ENCODE measurements at places on chromosomes 6 and 20.
A peak's percentile ranks its signal among the peaks of the same experiment; 100 is the strongest.

- no peak for DNase-seq
Observed at GRCh38 chr6:55438203-55438602, 110.9 kb downstream of the GFRAL start.

DNA sequence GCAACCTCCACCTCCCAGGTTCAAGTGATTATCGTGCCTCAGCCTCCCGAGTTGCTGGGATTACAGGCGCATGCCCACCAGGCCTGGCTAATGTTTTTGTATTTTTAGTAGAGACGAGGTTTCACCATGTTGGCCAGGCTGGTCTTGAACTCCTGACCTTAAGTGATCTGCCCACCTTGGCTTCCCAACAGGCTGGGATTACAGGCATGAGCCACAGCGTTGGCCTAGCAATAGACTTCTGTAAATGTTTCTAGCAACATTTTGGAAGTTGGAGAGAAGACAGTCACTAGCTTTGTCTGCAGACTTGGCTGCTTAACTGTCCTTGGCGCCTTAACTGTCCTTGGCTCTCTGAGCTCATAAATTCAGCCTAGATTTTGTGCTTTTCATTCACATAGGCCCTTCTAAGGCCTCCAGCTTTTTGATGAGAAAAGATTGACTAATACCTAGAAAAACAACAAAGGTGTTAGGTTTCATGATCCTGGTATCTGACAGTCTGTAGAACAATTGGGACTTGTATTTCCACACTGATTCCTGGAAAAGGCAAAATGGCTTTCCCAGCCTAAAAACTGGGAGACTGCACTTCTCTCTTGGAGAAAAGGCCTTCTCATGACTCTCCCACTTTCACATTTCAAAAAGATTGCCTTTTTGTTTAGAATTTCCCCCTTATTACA is 49.7 kb downstream of the OR2B2 start:
- no peak for DNase-seq

DNA sequence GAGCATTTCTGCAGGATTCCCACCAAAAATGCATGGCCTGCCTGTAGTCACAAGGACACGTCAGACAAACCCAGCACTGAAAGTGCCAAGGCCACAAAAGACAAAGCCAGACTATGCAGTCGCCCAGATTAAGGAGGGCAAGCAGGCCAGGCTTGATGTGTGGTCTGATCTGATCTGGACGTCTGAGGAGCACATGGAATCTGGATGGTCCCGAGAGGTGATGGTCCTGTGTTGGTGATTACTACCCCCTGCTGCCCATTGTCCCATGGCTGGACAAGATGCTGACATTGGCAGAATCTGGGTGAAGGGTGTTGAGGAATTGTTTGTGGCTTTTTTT is 17.1 kb downstream of the NPEPL1 start:
- DNase-seq = no peak

DNA sequence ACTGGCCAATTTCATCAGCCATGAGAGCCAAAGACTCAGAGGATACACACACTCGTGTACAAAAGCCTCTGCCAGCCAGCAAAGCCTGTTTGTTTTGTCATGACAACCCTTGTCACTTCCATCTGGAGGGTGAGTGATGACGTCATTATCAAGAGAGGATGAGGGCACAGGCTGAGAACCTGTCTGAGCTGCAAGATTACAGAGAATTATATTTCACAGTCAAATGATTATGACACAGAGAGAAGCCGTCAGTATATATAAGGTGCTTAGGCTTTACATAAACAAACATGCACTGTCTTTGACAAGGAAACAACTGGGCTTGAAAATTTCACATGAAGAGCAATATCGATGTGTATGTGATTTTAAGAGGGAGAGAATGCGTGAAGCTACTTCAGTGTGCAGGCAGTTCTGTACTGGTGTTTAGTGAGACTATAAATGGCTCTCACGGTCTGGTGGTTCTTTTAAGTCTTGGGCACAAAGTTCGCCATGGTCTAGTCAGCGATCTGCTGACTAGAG is 36.5 kb upstream of the BCLAF1 start:
- DNase-seq = peak; percentile 82

- DNase-seq = no peak
Observed at GRCh38 chr6:18142591-18142861, 12.4 kb downstream of the TPMT start.

GRCh38 chr6:157892363-157892877 is 69.4 kb downstream of the SNX9 start:
- DNase-seq = no peak

- no peak for DNase-seq
Observed at GRCh38 chr20:11132819-11133415, 459.1 kb upstream of the JAG1 start.

DNA sequence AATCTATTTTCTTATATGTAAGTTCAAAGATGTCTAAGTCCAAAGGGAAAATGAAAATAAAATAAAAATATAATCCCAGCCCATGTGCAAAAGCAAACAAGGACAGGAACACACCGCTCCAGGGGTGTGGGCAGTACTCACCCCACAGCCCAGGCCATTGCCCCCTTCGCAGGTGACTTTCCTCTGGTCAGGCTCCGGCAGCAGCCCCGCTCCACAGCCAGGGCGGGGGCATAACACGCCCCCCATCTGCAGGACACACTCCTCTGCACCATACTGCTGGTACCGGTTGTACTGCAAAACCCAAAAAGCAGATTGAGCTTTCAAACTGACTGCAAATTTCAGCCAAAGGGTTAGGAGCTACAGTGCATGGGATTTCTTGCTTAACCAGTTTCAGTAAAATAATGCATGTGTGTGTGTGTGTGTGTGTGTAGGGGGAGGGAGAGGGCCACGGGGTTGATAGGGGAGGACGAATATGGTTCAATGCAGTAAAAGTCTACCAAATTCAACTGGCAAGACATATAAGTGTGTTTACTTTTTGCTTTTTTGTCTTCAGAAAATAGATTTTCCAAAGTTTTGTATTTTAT is 274.9 kb upstream of the AGPAT4 start:
- DNase-seq = no peak

DNA sequence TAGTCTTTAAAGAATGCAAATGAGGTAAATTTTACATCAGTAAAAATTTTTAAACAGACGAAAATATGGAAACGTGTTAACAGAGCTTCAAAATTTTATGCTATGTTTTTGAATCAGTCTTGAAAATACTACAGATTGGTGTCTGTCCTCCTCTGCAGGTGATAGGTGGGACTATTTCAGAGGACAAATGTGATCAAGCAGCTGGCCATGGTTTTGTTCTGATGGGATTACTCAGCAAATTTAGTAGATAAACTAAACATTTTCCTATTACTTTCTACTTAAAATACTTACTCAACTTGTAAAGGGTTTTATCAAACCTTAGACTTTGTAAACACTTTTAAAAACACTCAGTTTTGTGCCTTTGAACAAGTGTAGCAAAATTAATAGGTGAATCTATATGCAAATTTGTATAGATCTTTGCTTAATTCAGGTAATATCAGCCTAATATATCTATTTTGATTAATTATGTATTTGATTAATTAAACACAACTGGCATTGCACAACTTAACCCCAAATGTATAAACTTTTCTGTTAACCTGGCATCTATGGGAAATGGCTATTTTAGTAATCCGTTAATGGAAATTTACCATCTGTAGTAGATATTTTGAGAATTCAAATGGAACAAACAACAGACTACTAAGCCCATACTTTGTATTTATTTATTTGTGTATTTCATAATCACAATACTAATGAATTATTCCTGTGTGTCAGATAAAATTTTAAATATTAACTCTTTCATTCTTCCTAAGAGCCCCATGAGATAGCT is 22.5 kb downstream of the ADGRB3 start:
- DNase-seq = no peak

- no peak for DNase-seq
Observed at GRCh38 chr20:37389241-37389747, 43.4 kb downstream of the SRC start.

- no peak for DNase-seq
Observed at GRCh38 chr6:111522393-111523020, 39.5 kb upstream of the REV3L start.

GRCh38 chr20:21387528-21387927 is 9.8 kb downstream of the NKX2-4 start:
- peak; percentile 85 for DNase-seq

GRCh38 chr6:134945045-134945444 is 4.9 kb downstream of the ALDH8A1 start:
- no peak for DNase-seq

GRCh38 chr20:3134151-3134550 is 25.5 kb downstream of the FASTKD5 start:
- no peak for DNase-seq

GRCh38 chr6:106199998-106200397 is 113.9 kb downstream of the PRDM1 start:
- no peak for DNase-seq

- DNase-seq = no peak
Observed at GRCh38 chr6:142984386-142984785, 39.4 kb upstream of the HIVEP2 start.

GRCh38 chr20:9668381-9668780 is 154.0 kb downstream of the LAMP5 start:
- DNase-seq = no peak

GRCh38 chr6:166632731-166633130 is 5.7 kb upstream of the RPS6KA2 start:
- no peak for DNase-seq

DNA sequence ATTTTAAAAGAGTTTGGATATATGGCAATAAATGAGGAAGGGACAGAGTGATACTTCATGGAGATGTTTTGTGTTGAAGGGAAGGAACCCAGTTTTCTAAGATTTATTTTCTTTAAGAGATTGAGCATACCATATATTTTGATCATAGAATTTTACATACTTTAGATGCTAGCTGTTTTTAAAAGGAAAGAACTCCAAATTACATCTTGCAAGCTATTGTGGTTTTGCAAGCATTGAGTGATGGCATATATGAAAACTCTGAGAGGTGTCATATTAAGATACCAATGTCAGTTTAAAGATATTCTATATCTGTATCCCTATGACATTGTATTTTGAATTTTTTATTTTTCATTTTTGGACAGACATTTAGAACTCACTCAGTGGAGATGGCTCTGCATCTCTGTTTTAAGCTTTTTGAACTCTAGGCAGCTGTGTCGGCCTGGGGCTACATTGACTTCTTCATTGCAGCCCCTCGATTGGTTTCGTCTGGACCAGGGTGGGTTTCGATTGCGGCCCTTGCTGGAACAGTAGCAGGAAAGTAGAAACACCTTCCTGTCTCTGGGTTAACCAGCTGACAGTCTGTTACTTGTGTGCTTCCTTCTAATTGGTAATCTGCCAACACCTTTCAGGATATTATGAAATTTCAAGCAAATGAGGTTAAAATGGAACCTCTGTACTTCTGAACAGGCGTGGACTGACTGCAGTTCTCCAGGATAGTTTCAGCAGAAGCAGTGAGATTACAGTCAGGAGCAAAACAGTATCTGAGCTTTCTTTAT is 14.0 kb downstream of the IGF2R start:
- no peak for DNase-seq

- no peak for DNase-seq
Observed at GRCh38 chr6:57305107-57305506, 12.3 kb upstream of the PRIM2 start.

DNA sequence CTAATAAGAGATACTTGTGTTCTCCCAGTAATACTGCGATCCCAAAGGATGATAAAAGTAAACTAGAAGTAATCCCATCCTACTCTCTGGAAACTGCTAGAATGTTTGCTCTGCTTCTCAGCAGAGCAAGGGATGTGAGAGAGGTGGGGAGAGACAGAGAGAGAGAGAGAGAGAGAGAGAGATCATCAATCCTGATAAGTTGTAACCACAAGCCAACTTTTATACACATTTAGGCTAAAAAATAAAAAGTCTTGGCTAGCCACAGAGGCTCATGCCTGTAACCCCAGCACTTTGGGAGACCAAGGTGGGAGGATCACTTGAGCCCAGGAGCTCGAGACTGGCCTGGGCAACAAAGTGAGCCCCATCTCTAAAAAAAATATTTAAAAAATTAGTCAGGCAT is 16.0 kb upstream of the TRIM38 start:
- DNase-seq = no peak

DNA sequence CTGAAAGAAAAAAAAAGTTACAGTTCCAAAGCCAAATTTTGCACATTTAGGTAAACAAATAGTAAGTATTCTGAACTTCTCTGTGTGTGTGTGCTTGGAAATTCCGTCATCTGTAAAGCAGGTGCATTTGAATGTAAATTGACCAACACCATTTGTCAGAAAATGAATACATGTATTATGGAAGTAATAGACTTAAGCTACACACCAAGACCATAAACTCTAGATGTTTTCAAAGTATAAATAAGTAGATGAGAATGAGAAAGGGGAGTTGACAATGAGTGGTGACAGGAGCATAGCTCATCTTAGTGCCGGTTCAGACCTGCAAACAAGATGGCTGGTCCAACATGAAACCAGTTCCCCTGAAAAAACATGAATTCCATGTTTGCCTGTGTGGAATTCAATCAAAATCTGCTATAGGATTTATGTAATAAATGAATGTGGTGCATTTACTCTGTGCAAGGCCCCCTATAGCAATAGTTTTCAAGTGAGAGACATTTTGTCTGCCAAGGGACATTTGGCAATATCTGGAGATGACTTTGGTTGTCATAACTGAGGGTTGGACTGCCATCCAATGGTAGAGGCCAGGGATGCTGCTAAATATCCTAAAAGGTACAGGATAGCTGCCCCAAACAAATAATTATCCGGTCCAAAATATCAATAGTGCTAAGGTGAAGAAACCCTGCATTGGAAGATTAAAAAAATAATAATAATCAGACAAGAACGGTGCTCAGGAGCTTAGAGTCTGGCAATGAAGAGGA is 11.0 kb upstream of the FILIP1 start:
- no peak for DNase-seq

- no peak for DNase-seq
Observed at GRCh38 chr6:137928286-137928685, 61.2 kb downstream of the TNFAIP3 start.

GRCh38 chr6:158060455-158061360 is 79.0 kb downstream of the SYNJ2 start:
- DNase-seq = peak; percentile 20

DNA sequence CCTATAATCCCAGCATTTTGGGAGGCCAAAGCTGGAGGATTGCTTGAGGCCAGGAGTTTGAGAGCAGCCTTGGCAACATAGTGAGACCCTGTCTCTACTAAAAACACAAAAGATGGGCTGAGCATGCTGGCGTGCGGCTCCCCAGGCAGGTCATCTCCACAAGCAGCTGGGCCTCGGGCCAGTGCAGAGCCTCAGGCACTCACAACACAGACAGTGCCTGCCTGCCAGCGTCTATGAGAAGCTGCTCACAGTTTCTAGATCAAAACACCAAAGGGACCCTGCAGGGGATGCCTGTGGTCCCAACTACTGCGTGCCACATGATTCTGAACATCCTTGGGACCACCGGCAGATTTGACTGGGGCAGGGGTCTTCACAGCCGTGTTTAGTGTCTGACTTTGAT is 59.4 kb downstream of the GINS1 start:
- DNase-seq = no peak

GRCh38 chr20:35502352-35502751 is 27.1 kb downstream of the C20orf173 start:
- no peak for DNase-seq
